Left hindlimb (tissue), 1 donor: ENCODE measurements at places on chromosomes 6 and 20.

DNA sequence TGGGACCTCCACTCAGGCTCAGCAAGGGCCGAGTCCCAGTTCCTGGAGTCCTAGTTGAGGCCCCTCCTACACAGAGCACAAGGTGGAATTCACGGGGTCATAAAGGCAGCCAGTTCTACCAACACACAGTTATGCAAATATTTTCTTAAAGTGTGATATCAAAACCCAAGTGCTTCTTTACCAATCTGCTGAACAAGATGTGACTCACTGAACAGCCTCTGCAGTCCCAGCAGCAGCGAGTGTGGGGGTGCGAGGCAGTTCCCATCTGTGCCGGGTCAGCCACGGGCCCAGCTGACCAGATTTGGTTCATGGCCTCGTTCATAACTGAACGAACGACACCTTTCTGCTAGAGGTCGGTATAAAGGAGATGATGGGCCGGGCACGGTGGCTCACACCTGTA, 4.5 kb upstream of the TCEA2 start:
- DNase-seq: no peak

- no peak for DNase-seq
Measured at GRCh38 chr6:36373368-36374019, 14.0 kb downstream of the ETV7 start.

DNA sequence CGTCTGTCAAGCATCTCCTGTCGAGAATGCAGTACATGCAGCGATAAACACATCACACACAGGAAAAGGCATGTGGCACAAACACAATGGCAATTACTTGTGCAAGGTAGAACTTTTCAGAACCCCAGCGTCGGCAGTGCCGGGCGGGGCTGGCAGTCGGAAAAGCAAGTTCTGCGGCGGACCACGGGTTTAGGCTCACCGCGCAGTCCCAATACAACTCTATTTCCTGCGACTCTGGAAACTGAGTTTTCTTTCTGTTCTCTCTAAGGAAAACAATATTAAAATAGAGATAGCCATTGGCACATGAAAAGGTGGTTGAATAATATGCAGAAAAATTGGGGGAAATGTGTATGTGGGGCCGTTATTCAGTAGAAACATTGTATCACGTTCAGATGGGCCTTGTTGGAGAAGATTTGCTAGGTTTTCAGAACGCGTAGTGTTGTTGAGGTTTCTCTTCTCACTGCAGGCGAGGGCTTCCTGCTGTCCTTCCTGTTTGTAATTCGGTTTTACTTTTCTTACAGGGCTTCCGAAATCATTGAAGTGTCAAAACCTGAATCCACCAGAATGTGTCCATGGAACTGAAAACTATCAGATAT, 369.5 kb downstream of the THBS2 start:
- DNase-seq: no peak

- no peak for DNase-seq
Measured at GRCh38 chr6:5012519-5012918, 8.7 kb upstream of the RPP40 start.

- no peak for DNase-seq
Measured at GRCh38 chr6:11366183-11366933, 133.9 kb upstream of the NEDD9 start.

DNA sequence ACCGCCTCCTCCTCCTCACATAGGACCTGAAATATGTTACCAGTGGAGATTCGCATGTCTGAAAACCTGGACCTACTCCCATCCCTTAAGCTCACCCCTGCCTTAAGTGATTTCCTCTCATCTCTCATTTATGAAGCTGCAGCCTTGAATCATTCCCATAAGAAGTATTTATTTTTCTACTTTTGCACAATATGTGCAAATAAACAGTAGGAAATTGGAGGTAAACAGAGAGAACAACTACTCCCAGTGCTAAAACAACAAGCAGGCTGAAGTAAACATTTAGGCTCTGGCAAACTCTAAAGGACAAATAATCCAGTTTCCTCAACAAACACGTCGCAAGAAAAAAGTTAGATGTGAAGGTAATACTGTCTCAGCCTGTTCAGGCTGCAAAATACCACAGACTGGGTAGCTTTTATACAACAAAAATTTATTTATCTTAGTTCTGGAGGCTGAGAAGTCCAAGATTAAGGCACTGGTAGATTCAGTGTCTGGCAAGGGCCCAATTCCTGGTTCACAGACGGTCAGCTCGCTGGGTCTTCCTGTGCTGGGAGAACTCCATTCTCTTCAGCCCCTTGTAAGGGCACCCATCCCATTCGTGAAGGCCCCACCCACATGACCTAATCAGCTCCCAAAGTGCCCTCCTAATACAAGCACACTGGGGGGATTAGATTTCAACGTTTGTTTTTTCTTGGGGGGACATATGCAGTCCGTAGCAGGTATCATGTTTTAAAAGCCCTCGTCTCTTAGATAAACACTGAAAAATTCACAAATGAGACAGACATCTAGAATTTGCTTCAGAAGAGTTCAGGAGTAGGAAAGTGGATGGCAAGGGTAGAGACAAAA, 15.6 kb downstream of the SPATA2 start:
- DNase-seq: no peak

- DNase-seq: no peak
Measured at GRCh38 chr6:85372915-85373270, 77.0 kb upstream of the NT5E start.

DNA sequence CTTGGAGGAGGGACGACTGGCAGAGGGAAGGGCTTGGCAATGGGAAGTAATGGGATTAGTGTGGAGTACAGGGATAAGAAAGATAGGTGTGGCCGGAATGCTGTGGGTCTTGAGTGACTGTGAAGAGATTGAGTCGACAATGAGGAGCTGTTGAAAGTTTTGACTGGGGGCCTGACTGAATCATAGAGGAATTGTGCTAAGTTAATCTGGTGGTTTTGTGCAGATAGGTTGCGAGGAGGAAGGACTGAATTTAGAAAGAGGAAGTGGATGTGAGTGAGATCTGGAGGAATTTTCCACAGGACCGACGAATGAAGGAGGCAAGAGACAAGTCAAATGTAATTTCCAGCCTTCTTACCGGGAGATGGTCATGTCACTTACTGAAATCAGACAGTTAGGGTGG, 143.9 kb upstream of the RALGAPA2 start:
- no peak for DNase-seq

- peak; percentile 67 for DNase-seq
Measured at GRCh38 chr6:165663736-165664558, 906 bp upstream of the PDE10A start.

DNA sequence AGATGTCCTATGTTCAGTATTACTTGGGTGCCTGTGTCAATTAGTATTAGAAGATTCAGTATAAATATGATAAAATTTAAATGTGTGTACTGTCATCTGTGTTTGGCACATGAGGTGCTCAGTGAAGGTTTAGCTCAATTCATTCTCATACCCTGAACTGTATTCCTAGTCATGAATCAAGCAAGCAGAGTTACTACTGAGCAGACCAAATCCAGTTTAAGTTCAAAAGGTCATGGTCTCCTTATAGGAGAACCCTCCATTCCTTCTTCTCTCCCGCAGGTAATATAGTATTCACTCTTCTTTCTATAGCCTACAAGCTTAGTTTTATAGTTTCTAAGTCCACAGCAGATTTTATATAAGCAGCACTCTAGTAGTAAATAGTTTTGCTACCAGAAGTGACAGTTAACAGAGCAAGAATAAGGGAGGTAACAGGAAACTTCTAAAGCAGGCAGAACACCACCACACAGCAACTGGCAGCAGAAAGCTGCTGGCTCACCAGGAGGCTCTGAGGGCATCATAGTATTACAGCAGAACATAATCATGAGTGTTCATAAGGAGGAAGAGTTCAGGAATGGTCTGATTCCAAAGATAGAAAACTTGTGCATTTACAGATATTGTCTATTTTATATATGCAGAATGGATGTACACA, 133.2 kb downstream of the SLC16A10 start:
- no peak for DNase-seq

GRCh38 chr6:28303570-28303969, 22.2 kb downstream of the PGBD1 start:
- no peak for DNase-seq

DNA sequence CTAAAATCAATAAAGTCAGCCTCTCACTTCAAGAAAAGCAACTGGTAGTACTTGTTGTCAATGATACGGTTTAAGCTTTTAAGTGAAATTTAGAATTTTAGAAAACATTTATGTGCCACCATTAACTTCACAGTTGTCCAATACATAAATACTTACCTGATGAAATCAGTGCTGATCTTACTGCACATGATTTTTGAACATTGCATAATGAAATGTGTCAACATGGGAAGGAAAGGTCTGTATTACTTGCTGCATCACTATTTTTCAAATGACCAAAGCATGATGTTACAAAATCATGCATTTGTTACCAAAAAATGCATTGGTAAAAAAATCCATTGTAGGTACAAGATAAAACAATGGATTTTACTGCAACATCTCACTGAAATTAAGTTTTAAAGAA, 284.3 kb downstream of the EPM2A start:
- no peak for DNase-seq

GRCh38 chr6:22467645-22468044, 101.7 kb upstream of the HDGFL1 start:
- no peak for DNase-seq

DNA sequence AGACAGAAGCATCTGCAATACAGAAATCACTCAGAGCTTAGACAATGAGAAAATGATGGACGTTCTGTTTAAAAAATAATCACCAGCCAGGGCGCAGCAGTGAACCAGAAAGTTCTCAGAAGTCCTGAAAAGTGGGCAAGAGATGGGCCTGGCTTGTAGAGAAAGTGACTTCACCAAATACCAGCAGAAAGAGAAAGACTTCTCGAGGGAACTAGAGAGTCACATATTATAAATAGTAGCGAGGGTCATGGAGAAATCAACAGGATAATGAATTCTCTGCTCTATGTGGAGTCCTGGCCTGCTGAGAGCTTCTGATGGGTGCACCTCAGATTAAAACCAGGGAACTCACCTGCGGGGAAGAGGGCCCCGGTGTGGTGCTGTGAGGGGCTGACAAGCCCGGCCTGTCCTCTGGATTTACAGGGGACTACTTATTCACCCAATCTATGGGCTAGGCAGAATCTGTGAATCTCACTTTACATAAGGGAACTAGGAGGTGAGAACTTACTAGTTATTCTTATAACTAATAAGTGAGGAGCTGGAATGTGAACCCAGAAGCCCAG, 5.6 kb upstream of the RAMACL start:
- no peak for DNase-seq

DNA sequence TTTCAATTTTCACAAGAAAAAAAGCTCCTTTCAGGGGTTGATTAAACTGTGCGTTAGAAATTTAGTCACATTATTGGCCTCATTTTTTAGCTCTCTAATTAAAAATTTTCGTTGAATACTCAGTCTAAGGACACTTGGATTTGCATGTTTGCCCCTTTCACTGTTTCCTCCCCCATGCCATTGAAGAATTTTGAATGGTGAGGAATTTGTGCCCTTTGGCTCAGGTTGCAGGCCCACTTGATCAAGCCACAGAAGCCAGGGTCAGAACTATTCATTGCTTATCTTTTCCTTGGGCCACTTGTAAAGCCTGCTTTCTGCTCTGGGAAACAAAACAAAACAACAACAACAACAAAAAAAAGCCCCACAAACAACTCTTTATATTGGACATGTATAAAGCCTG, 12.2 kb downstream of the LIN28B start:
- no peak for DNase-seq

GRCh38 chr6:34788111-34788510, 3.8 kb upstream of the BLTP3A start:
- no peak for DNase-seq

DNA sequence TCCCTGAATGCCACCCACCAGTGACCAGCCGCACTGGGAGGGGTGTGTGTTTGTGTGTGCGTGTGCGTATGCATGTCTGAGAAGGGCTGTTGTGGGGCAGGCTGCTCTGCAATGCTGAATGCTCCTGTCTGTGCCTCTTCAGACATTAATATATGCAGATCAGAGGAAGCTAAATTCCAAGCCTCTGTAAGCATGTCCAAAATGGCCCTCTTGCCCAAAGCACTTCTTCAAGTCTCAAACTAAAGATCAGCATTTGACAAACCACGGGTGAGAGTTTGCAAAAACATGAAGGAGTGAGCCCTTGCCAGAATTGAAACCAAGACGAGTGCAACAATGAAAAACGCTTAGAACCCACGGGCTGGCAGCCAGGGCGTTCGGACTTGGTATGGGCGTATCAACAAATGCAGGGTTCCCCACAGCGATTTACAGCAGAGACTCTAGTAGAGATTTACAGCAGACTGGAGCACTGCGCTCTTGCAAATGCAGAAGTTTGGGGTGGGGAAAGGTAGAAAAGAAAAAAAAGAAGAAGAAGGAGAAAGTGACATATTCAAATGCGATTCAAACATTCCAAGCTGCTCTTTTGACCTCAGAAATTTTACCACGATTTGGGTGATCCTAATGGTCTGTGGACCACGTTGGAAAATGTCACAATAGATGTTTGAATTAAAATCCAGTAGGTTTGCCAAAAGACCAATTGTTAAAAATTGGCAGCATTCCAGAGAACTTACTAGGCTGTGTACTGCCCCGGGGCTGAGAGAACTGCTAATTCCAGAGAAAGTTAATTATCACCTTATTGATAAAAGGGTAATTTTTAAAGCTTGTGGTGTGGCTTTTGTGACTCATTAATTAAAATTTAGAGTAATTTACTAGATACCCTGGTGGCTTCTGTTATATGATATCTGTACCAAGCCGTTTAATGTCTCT, 3.5 kb downstream of the SCML4 start:
- no peak for DNase-seq

DNA sequence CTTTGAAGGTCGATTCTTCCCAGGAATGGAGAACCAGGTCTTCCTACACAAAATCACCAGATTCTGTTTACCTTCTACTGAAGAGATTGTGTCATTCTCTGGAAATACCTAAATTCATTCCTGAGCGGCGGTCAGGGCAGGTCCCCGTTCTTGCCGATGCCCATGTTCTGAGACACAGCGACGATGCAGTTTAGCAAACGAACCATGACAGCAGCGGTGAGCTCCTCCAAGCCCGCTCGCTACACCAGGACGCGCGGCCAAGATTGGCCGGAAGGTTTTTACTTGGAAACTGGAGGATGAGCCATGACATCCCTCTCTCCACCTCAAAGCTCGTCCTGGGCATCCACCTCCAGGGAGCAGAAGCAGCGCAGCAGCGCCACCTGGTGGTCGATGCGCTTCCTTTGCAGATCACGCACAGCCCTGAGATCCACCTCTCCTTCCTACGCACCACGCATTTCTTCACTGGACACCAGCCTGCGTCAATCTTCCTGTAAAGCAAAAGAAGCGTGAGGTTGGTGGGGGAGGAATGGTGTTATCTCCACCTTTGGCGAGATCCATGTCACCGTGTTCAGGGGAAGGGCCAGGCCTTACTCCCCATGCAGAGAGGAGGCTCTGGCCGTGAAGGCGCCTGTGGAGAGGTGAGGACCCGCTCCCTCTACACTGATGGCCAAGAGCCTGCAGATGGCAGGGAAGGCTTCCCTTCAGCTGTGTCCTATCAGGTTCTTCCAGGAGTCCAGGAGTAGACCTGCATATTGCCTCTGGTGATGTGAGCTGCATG, 9.9 kb upstream of the HLA-B start:
- peak; percentile 70 for DNase-seq

- DNase-seq: no peak
Measured at GRCh38 chr20:56628873-56629463, at the start of gene TFAP2C. TSS of gene TFAP2C (plus strand) at chr20:56629306. CDS start at chr20:56629545, 239 bp downstream.

- DNase-seq: no peak
Measured at GRCh38 chr6:87736809-87737540, 34.9 kb upstream of the AKIRIN2 start.

- no peak for DNase-seq
Measured at GRCh38 chr6:7802662-7803061, 76.8 kb downstream of the BMP6 start.
